ENCODE measurements at places on chromosomes 7 and 10.

DNA sequence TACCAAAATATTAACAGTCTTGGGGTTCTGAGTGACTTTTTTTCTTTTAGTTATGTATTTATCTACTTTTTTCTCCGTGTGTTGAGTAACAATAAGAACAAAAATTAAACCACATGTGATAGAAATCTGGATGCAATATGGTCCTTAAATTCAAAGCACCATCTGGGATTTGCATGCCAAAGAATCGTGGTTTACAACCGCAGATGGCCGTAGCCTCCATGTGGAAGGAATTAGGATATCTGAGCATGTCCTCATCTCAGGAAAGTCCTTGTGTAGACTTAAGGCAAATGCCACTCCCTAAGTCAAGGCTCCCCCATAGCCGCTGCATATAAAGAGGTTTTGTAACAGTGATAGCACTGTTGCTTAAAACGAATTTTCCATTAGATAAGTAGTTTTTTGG is 304.0 kb downstream of the ZEB1 start:
- DNase-seq: no peak

DNA sequence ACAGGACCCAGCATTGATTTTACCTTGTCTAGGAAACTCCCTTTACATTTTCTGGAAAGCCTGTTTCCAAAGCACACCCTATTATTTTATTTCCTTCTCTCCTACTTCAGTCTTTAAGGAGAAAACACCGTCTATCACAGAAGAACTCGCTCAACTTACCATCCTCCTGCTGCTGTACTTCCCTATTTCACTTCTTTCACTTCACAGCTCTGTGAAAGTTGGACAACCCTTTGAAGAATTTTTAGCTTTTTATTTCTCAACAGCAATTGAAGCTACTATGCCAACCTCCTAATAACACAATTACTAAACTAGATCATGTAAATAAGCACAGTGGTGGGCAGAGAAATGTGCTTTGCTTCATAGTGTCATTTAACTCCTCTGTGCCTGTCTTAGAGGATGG is 166.5 kb downstream of the TFEC start:
- DNase-seq: no peak

DNA sequence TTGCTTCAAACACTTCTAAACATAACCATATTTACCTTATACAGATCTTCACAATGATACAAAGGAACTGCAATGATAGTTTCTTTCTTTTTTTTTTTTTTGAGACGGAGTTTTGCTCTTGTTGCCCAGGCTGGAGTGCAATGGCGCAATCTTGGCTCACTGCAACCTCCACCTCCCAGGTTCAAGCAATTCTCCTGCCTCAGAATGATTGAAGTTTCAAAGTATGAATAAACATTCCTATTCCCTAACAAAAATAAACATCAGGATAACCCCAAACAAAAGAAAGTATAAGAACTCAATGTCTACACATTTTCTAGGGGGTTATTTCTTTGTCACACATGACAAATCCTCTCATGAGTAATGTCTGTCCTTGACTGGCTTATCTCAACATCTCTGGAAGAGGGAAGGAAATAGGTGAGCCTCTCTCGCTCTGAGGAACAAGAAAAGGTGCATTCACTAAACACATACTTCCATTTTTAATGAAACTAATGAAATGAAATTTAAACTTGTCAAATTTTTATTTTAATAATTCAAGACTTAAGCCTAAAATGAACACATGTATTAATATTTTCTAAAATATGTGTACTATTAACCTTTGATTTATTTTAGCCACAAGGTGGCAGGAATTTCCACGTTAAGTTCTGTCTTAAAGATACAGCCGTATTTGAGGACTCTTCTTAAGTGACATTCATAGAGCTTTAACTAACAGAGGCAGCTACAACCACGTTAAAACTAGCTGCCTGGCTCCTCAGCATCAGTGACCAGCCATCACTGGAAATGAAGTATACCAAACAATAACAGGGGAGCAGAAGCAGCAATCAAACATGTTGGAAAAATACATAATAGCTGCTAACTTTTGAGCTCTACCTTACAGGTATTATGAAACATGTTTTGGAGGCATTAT is 58.3 kb downstream of the MALSU1 start:
- DNase-seq: peak; percentile 23

- DNase-seq: no peak
These were observed 34.6 kb downstream of the XRCC2 start for GRCh38 chr7:152641384-152641783.

DNA sequence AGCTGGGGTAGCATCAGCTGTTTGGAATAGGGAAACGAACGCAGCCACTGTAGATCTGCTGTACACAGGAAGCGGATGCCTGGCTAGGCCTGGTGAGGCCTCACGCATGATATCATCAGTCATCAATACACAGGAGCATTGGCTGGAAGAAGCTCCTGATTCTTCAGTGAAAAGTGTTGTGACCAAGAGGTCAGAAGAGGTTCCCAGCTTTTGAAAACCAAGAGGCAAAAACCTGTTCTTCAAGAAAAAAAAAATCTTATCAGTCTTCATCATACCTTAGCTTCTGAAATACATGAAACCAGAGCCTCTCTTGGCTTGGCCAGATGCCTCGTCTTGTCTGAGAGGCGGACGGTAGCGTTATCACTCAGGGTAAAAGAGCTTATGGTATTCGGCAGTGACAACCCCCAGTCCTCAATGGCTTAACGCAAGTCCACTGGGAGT is 139.3 kb upstream of the TCF7L2 start:
- no peak for DNase-seq

DNA sequence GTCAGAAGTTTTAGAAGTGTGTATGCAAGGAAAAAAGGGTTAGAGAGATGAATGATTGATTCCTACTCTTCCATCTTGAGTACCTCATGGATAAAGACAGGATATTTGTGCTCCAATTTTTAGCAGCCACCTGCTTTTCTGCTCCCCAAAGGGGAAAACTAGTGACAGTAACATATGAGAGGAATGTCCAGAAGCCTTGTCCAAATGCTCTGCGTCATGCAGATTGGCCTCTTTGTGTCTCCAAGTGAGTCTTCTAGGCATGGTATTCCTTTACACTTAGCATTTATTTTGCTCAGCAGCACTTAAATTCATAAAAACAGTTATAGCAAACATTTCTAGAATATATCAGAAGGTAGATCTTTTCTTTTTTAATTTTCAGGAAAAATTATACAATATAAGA is 306.8 kb downstream of the CNTNAP2 start:
- no peak for DNase-seq

DNA sequence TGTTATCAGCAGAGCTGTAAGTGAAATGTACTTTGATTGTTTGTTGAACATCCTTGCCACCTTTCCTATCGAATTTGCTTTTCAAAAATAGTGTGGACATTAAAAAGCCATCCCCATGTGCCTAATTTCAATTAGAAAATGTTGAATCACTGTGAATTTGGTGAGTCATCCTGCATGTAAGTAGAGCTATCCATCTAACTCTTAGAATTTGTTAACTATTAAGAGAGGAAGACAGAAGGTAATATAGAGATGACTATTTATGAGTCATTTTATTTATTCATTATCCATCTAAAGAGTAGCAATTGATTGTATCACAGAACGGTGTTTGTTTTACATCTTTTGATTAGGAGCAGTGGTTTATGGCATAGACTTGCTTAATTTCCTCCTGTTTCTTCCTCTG is 154.7 kb downstream of the MGMT start:
- DNase-seq: no peak

DNA sequence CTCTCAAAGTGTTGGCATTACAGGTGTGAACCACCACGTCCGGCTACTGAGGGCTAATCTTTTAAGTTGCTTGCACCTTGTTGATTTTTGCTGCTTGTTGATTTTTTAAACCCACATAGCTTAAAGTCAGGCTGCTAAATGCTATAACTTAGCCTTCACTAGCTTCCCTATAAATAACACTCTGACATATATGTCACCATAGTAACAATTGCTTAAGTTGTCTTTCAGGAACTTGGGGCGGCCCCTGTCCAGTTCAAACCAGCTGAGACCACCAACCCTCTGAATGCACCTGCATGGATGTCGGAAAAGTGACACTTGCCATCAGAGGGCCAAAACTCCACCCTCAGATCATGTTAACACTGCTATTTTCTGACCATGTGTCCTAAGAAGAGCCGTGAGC is 47.3 kb downstream of the ST8SIA6 start:
- no peak for DNase-seq

GRCh38 chr7:80312139-80312661 is 177.6 kb downstream of the GNAI1 start:
- DNase-seq: peak; percentile 2

DNA sequence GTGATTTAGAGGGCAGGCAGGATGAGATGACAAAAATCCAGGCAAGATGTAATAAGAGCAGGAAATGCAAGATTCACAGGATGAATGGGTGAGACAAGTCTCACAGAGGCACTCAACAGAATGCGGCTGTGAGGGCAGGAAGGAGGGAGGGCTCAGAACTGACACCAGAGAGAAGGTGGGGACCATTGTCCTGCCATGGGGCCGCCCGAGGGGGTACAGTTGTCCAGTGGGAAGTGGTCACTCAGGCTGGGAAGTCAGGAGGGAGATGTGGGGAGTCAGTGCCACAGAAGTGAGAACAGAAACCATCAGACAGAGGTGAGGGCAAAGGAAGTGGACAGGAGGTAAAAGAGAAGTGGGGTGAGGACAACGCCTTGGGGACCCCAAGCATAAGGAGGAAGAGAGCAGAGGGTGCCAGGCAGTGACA is 8.9 kb downstream of the HIP1 start:
- no peak for DNase-seq
